ENCODE measurements at places on chromosomes 16 and 17. TPM values are rescaled to one million over a fixed set of nuclear protein-coding genes. Genes with fewer than 3 reads are reported as not detected.

- H3K36me3 ChIP-seq = no peaks in the 10 kb centered on the region
- H3K27me3 ChIP-seq = peaks cover 2% of the 10 kb centered on the region
- no peak for DNase-seq
- H3K4me1 ChIP-seq = peaks cover 36% of the 10 kb centered on the region
- H3K4me3 ChIP-seq = peak overlapping the region; percentile 52
Observed at GRCh38 chr16:30996324-30996984, 11.4 kb downstream of the HSD3B7 start.

DNA sequence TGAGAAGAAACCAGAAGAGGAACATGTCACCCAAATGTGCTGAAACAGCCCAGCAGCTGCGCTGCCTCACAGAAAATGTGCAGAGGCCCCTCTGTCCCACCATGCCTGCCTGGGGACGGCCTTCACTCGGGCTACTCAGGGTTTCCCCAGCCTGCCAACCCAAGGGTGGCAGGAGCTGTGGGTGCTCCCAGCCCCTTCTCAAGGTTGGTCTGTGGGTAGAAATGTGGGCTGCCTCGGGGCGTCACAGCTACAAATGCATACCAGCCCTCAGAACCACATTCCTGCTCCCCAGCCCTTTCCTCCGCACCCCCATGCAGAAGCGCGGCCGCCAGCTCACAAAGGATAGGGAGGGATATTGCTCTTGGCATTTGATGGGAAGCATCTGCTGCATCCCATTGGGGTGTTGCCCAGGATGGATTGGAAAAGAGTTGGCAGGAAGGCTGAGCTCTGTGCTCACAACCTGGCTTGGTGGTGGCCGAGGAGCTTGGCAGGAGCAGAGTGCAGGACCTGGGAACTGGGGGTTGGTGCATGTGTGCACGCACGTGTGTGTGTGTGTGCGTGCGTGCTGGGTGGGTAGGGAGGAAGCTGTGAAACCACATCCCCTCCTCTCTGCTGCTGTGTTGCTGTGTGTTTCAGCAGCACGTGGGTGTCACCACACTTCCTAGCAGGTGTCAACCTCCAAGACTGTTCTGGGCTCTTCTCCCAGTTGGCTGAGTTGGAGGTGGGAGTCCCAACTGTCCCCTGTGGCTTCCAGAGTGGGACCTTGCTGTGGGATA, 304.4 kb downstream of the SEC14L1 start:
- H3K27ac ChIP-seq = peak overlapping the region; percentile 75
- no peak overlapping the region for H3K4me3 ChIP-seq
- no peaks in the 10 kb centered on the region for H3K27me3 ChIP-seq
- DNase-seq = no peak
- peaks cover 65% of the 10 kb centered on the region for H3K4me1 ChIP-seq
- peaks cover 10% of the 10 kb centered on the region for H3K36me3 ChIP-seq

DNA sequence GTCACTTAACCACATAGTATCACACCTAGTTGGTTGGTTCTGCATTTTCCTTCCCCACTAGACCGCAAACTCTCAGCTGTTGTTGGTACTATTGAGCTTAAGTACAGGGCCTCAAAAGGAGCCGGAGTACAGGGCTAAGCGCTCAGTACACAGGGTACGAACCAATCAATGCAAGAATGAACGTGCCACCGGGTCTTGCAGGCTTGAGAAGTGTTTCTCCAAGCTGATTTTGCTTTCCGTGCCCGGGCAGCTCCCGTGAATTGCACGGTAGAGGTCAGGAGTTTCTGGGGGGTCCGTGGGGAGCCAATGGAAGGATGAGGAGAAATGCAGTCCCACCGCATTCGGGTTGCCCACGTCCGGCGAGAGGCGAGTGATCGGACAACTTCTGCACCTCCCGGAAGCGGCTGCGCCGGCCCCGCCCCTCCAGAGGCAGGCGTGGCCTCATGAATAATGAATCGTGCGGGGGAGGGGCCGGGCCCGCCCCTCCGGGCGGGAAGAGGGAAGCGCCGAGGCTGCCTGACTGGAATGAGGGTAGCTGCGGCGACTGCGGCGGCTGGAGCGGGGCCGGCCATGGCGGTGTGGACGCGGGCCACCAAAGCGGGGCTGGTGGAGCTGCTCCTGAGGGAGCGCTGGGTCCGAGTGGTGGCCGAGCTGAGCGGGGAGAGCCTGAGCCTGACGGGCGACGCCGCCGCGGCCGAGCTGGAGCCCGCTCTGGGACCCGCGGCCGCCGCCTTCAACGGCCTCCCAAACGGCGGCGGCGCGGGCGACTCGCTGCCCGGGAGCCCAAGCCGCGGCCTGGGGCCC, at the start of gene SNTB2:
TSS of gene SNTB2 (plus strand) at position 523 of the 804 bp plus-strand sequence. CDS start at position 526, 3 bp downstream.
- H3K27ac ChIP-seq = peak within 1 kb of the TSS; percentile 58
- peak within 1 kb of the TSS; percentile 68 for H3K4me3 ChIP-seq
- H3K4me1 ChIP-seq = no peaks in the 10 kb centered on the region
- peak; percentile 93 for DNase-seq
- H3K36me3 ChIP-seq = no peaks in the 10 kb centered on the region
- no peaks in the 10 kb centered on the region for H3K27me3 ChIP-seq

- peak overlapping the region; percentile 94 for H3K27ac ChIP-seq
- H3K4me3 ChIP-seq = no peak overlapping the region
- H3K36me3 ChIP-seq = peaks cover 16% of the 10 kb centered on the region
Observed at GRCh38 chr16:3638916-3639644, 15.4 kb upstream of the DNASE1 start.

DNA sequence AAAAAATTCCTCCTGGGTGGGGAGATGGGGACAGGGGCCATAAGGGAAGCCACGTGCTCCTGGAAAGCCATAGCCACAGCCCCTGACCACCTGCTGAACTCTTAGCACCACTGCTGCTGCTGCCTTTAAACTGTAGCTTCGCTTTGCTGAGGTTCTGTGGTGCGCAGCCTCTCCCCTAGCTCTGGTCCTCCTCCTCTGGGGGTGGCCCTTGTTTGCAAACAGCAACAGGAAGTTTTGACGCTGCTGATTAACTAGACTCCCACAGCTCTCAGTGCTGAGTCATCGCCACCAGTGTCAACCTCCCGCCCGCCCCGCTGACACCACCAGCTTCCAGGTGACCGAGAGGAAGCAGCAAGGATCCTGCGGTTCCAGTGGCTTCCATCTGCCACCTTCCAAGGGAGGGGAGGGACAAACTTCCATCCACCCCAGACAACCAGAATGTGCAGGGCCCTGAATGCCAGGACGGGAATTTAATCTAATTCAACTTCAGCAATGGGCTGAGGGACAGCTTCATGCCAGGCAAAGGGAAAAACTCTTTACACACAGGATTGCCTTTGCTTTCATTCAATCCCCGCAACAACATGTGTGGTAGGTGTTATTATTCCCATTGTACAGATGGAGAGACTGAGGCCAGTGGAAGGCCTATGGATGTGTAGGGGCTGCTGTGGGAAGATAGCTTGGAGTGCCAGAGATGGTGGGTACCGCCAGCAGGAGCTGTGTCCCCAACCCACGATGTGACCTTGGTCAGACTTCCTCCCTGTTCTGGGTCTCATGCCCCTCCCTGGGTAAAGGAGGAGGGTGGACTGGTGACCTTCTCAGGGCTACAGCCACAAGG, 8.1 kb upstream of the KIFC3 start:
- peak; percentile 91 for DNase-seq
- peak overlapping the region; percentile 98 for H3K27ac ChIP-seq

DNA sequence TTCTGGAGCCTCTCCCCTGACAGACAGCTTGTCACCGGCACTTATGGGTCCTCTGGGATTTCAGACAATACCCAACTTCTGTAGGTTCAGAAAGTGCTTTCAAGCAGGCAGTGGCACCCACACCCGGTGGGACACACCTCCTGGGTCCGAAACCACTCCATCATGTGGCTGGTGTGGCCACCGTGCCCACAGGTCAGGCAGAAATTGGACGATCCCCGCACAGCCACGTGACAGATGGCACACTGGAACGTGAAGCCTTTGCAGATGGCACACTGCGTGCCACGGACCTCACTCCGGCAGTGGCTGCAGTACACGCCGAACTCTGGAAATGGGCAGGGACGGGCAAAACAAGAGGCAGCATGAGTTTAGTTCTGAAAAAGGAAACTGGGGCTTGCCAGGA, 99.5 kb upstream of the FA2H start:
- H3K36me3 ChIP-seq = peaks cover 36% of the 10 kb centered on the region
- no peaks in the 10 kb centered on the region for H3K4me1 ChIP-seq
- H3K27ac ChIP-seq = no peak overlapping the region
- no peaks in the 10 kb centered on the region for H3K27me3 ChIP-seq

Gene CXCL16
- 62.1 TPM for polyA plus RNA-seq

GRCh38 chr16:59988591-59988990, 1254.5 kb upstream of the GOT2 start:
- no peak for DNase-seq
- no peak overlapping the region for H3K27ac ChIP-seq
- no peaks in the 10 kb centered on the region for H3K27me3 ChIP-seq
- H3K36me3 ChIP-seq = no peaks in the 10 kb centered on the region
- no peaks in the 10 kb centered on the region for H3K4me1 ChIP-seq
- no peak overlapping the region for H3K4me3 ChIP-seq

- H3K36me3 ChIP-seq = no peaks in the 10 kb centered on the region
- peaks cover 8% of the 10 kb centered on the region for H3K27me3 ChIP-seq
- DNase-seq = peak; percentile 54
Observed at GRCh38 chr16:90019543-90020259, 445 bp upstream of the DBNDD1 start.

Gene ARL5C
- polyA plus RNA-seq = not detected

Gene KCTD19
- 0.40 TPM for polyA plus RNA-seq

- no peaks in the 10 kb centered on the region for H3K4me1 ChIP-seq
- no peak for DNase-seq
- no peak overlapping the region for H3K4me3 ChIP-seq
- no peaks in the 10 kb centered on the region for H3K27me3 ChIP-seq
- H3K36me3 ChIP-seq = peaks cover 3% of the 10 kb centered on the region
Observed at GRCh38 chr16:27671410-27671809, 121.5 kb downstream of the KATNIP start.
